ENCODE measurements at places on chromosomes 6 and 20.

GRCh38 chr6:113854531-113855499 lies 2.3 kb upstream of the MARCKS start:
- no peak for DNase-seq

DNA sequence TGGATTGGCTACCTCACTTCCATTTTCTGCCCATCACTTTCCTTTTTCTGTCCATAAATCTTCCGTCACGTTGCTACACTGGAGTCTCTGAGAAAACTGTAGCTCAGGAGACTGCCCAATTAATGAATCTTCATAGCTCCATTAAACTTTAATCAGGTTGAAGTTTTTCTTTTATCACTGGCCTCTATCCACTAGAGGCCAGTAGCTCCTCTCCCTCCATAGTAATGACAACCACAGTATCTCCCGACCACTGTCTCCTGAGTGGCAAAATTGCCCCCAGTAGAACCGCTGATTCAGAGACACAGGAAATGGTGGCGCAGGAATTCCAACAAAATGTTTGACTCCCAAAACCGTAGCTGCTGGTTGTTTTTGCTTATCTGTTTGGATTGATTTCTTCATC lies 18.4 kb upstream of the DOK5 start:
- no peak for DNase-seq

GRCh38 chr20:16296931-16297330 lies 276.3 kb downstream of the KIF16B start:
- no peak for DNase-seq

DNA sequence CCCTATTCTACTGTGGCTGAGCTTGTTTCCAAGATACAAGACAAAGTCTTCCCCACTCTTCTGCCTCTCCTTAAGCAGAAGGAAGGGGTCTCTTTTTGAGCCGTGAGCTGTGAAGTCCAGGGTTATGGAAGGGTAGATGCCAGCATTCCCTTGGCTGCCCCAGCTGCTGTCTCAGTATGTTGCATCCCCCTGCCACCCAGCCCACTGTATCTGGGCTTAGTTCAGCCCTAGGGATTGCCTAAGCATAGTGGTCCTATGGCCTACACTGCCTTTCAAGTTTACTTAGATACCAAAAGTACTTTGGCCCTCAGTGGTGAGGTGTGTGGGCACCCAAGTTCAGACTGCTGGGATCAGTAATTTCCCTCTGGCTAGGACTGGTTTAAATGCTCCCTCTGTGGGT lies 421.9 kb upstream of the KHDRBS2 start:
- DNase-seq: no peak

GRCh38 chr6:43698584-43699349 lies 11.2 kb upstream of the MRPS18A start:
- DNase-seq: no peak

GRCh38 chr20:29443819-29444218 lies 1813.6 kb upstream of the DEFB115 start:
- DNase-seq: no peak

GRCh38 chr6:84731401-84731800 lies 33.0 kb downstream of the TBX18 start:
- DNase-seq: no peak

DNA sequence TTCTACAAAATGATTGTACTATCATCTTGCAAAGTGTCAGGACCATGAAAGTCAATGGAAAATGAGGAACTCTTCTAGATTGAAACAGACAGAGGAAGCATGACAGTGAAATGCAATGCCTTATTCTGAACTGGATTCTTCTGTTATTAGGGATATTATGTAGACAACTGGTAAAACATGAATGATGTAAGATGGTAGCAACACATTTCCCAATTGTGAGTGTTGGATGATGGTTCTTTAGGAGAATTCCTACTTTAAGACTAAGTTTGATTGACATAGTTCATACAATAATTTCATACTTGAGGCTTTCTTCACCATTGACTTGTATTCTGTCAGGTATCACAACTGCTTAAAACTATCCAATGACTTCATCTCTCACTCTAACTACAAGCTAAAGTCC lies 4.5 kb downstream of the UBE3D start:
- no peak for DNase-seq
